ENCODE measurements at places on chromosomes 4 and X.

GRCh38 chrX:154840856-154841255, 6.4 kb upstream of the SMIM9 start:
- no peak for DNase-seq

GRCh38 chr4:126916049-126916625, 716.6 kb upstream of the INTU start:
- DNase-seq, result no peak

DNA sequence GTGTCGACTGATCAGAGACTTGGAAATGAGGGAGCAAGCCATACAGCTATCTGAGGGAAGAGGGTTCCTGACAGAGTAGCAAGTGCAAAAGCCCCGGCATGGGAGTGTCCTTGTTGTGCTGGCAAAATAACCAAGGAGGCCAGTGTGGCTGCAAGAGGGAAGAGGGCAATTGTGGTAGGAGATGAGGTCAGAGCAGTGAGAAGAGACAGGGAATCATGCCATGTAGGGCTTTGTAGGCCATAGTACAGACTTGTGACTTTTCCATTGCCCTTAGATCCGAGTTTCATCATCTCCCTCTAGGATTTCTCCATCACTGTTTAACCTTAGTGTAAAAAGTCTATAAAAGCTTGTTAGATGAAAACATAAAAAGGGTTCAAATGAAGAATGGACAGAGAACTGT, 76.2 kb downstream of the DOCK11 start:
- no peak for DNase-seq

- DNase-seq, result no peak
These were observed 155.8 kb downstream of the ANTXR2 start for GRCh38 chr4:79917246-79917645.

DNA sequence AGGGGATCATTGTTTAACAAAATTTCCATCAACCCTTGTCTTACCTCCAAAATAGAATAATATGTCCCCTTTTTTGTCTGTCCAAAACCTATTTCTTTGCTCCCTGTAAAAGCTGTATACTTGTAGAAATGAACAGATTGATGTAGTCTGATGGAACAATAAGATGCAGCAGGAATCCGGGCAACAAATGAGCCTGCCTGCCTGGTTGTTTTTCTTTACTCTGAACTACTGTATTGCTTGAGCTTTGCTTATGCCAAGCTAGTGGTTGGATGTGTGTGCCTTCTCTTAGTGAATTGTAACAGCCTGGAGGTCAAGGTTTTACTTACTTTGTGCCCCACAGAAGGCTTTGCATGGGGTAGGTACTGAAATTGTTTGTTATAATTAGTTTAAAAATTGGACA, 116.2 kb upstream of the TLL1 start:
- DNase-seq, result no peak

DNA sequence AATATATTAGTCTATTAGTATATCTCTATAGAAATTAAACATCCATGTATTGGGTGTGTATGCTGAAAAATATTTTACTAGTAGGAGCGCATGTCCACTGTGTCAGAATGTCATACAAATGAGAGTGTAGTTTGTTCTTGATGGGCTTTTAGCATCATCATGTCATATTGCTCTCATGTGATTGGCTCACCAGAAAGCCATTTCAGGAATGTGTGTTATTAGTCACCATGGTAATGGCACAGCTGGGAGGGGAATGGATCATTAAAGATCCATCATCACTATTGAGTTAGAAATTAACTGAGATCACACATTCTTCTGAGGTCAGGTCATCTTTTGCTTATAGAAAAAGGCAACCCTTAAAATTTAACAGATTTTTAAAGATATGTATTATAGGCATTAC, 77.3 kb downstream of the PHEX start:
- DNase-seq, result no peak

GRCh38 chr4:33739884-33740632, 2504.3 kb downstream of the ARAP2 start:
- no peak for DNase-seq

DNA sequence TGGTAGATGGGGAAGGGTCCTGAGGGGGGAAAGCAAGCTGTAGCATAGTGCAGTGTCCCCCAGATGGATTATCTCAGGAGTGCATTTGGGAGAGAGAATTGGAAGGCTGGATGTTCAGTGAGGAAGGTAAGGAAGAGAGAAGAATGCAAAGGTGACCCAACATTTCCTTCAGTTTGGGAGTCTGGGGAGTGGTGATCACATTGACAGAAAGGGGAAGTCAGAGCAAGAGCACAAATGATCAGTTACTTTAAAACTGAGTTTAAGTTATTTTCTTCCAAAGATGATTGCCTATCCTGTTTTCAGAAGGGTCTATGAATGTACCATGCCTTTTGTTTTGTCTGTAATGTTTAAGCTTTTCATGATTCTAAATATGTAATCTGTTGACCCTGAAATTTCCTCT, 47.6 kb downstream of the ARHGAP10 start:
- no peak for DNase-seq

- no peak for DNase-seq
These were observed 113.3 kb downstream of the HPGD start for GRCh38 chr4:174408841-174409552.

- DNase-seq, result no peak
These were observed 755.8 kb downstream of the RPA4 start for GRCh38 chrX:97639526-97639925.

DNA sequence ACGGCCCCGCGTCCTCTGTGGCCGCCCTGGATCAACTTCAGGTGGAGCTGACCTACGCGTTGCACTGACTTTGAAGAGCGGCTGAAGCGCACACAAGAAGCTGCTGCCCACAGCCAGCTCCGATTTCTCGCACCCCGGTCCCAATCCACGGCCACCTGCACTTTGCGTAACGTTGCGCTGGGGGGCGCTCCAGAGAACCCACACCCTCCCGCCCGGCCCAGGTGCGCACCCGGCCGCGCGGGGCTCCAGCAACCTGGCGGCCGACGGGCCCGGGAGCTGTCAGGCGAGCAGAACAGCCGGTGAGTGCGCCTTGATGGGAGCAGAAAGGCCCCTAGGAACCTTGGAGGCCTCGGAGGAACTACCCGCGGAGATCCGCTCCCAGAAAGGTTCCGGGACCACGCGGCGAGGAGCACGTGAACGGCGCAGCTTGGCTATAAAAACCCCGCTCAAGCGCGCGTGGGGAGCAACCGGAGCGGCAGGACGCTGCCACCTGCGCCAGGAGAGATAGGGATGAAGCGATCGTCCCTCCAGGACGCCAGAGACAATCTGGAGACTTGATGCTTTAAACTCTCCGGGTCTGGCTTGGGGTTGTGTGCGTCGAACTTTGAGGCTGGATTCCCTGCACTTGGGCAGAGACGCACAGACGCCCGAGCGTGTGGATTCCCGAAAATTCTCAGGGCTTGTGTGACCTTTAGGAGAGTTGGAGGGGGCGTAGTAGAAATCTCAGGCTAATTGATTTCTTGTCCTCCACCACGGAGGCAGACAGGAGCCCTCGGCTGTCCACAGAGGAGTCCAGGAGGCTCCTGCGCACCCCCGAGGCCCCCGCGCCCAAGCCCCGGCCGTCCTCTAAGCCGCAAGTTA, 591 bp upstream of the NWD2 start:
- no peak for DNase-seq

DNA sequence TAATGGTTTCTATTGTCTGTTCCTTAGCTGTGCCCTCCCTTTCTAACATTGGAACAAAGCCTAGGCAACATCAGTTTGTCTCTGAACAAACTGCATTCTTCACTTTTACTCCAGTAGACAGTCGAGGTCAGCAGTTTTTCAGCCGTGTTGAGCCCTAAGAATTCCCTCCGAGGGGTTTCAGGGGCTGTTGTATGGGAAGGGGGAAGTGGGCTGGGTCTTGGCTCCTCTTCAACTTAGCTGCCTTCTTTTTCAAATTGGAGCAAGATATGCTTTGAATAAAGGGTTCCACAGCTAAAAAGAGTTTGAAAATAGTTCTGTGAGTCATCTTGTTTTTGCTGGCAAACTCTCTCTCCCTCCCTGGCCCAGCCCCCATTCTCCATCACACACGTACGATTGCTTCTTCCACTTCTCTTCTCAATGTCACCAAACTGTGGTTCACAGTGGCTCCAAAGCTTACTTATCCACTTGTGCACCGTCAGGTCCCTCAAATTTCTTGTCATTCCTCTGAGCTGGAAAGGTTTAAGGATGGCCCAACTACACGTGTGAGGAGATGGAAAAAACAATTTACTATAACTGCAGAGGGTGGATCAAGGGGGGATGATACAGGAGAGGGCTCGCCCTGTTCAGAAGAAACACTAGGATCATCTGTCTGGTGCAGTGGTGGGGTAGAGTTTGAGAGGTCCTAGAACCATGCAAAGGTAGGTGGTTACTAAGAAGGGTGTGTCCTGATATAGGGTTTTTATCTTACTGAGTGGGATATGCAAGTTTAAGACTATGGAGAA, 9.2 kb upstream of the MAML3 start:
- no peak for DNase-seq
